ENCODE measurements at places on chromosomes 7 and 10.

DNA sequence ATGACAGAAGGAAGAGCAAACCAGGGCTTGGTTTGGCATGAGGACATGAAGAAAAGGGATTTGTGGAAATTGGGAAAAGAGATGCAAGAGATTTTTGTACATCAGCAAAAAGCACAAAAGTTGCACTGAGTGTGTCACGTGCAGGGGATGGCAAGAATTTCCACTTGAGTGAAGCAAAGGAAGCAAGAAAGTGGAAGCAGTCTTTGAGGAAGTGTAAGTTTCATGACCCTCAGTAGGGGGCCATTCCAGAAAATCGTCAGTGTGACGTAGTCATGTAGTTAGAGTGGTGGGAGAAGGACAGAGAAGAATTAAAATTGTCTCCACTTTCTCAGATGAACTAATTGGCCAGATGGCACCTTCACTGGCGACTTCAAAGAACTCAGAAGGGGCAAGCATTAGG is 123.3 kb upstream of the FZD1 start:
- DNase-seq, result no peak

- no peak for DNase-seq
Observed at GRCh38 chr10:62306663-62307062, 38.0 kb upstream of the RTKN2 start.

DNA sequence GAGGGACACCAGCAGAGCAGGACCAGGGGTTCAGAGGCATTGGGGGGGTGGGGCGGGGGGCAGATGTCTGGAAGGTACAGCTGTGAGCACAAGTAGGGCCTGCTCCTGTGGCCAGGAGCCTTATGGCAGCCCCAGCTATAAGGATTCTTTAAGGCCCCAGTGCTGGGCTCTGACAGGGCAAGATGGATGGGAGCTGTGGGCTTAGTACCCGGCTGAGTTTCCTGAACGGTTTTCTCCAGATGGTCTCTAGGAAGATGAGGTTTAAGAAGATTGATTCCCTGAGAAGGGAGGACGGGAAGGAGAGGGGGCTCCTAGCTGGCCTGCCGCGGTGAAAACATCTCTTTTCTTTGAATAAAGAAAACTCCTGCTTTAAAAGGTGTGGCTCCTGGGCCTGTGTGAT is 30.1 kb upstream of the COMTD1 start:
- no peak for DNase-seq

DNA sequence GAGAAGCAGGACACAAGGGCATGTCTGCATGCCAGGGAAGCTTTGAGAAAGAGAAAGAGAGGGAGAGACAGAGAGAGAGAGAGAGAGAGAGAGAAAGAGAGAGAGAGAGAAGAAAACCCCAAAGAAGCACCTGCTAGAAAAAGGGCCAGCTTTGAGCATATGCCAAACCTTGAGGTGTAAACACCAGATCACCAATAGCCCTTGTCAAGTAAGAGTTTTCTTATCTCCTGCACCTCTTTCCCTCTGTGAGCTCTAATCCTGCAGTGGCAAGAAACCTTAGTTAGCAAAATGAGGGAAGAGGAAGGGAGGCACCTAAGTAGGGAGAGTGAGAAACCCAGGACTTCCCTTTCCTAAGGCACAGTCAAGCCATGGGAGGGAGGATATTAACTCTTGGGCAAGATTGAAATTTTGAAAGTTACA is 11.3 kb upstream of the TRDMT1 start:
- no peak for DNase-seq

DNA sequence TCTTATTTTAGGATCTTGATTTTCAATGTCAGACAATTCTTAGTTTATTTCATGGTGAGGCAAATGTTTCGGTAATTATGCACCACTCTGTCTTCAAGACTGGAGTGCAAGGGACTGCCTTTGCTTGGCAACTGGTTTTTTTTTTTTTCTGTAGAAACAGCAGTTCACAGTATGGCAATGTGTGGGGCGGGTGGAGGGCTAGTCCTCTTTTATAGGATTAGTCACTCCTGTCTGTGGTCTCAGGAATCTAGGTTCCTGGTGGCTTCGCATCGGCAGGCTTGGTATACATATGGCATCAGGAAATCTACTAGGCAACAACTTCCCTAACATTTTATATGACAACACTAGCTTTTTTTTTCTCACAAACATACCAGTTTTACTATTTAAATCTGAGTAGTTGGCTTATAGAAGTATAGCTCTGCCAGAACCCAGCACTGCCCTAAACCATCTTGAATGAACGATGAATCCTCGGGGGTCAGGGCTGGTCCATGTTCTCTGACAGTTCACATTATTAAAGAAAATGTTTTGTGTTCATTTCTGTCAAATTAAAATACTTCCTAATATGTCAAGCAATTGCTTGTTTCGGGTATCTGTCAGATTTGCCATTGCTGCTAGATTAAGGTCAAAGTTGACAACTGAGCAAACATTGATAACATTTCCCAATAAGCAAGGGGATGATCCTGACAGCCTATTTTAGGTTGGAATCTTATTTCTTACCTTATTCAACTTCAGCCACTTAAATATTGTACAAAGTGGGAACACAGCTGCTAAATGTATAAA is 289.7 kb upstream of the VSTM2A start:
- peak; percentile 51 for DNase-seq

- no peak for DNase-seq
Observed at GRCh38 chr7:114086914-114087652, 168.3 kb upstream of the PPP1R3A start.

GRCh38 chr10:35872671-35873070 is 230.6 kb upstream of the FZD8 start:
- no peak for DNase-seq

GRCh38 chr10:125037145-125037877 is 95.4 kb downstream of the ZRANB1 start:
- DNase-seq, result peak; percentile 82

DNA sequence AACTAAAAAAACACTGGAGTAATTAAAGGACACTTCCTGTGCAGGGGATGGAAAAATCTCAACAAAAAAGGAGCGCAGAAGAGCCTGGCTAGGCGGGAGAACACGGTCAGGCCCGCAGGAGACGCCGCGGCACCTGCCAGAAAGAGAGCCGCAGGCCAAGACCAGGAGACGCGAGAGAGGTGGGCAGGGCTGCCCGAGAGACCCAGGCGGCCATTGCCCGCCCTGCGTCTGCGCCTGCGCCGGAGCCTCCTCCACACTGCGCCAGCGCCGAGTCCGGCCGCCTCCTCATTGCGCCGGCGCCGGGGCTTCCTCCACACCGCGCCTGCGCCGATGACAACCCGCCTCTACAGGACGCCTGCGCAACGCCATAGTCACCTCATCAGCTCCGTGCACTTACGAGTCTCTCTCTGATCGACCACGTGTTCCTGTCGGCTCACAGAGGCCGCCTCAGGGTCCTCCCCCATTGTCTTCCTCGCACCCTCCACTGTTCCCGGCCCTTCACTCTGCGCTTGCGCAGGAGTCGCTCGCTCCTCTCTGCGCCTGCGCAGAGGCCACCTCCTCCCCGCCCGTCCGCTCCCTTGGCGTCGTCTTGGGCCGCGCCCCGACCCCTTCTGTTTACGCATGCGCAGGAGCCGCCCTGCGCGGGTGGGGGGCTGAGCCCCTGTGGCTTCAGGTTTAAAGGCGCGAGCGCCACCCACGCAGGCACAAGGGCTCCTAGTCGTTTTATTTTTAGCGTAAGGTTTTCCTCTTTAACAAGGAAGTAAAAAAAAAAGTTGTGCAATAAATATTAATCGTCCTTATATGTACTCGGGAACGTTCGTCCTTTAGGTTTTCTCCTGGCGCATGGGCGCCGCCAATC is 43.2 kb upstream of the FAM20C start:
- peak; percentile 99 for DNase-seq

GRCh38 chr7:156401617-156402016 is 239.0 kb upstream of the RNF32 start:
- no peak for DNase-seq

DNA sequence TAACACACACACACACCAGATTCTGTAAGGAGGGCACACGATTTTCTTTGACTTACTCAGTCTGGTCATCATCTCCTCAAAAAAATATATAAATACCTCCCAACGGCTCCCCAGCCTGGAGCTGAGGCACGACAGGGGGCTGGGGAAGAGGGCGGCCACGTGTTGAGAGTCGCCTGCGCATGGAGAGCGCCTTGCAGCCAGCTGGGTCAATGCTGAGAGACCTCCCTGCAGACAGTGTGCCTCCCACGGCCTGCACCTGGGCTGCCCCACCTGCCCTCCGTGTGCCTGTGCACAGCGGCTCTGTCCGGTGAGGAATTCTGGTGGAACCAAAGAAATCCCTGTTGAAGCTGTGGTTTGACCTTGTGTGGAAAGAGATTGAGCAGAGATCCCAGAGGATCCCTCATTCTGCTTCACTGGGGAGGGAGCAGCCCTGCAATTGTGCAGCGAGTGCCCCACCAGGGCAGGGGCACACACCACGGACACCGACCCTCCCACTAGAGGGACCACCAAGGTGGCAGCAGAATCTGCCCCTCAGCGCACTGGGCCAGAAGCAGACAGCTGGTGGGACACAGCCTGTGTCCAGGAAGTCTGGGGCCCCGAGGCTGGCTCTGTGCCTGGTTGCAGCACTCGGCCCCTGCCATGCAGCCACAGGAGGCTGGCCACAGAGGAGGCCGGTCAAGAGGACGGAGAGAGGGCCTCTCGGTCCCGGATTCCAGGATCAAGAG is 150.5 kb upstream of the PPP2R2D start:
- DNase-seq, result no peak

Data from A172 (cell line).